ENCODE measurements at places on chromosomes 2 and 18.

DNA sequence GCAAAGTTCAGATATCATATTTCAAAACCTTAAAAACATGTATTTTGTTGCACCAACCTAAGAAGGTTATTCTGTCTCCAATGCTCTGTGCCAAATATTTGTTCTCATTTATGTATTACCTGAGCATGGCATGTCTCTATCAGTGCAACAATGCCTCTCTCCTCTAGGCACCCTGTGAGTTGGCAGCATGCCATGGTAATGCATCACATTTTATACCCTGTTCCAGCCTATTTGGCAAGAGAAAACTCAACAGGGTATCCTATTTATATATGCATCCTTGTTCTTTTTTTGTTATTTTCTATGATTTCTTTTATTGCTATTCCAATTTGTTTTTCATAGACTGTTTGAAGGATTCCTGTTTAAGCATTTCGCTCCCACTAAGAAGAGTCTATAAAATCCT, 126.3 kb upstream of the NRXN1 start:
- DNase-seq, result peak; percentile 46

GRCh38 chr2:164761737-164762460, 79.7 kb downstream of the COBLL1 start:
- DNase-seq, result no peak

- no peak for DNase-seq
Measured at GRCh38 chr2:102809291-102810189, 47.7 kb downstream of the TMEM182 start.

- no peak for DNase-seq
Measured at GRCh38 chr2:144324446-144325045, 195.4 kb downstream of the ZEB2 start.

DNA sequence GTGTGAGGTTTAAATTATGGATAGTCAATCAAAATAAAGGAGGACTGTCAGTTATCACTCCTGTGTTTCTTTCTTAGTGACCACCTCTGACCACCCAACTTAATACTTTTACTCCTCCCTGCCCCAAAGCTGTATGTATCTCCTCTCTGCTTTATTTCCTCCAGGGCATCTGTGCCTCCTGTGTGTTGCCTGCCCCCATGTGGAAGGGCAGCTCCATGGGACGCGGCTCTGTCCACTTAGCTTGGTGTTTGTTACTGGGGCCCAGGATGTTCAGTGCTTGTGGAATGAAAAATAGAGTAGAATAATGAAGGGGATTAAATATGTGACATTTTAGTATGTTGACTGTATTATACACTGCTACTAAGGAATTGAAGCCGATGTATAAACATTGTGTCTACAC, 9.8 kb downstream of the ACP1 start:
- DNase-seq, result no peak

DNA sequence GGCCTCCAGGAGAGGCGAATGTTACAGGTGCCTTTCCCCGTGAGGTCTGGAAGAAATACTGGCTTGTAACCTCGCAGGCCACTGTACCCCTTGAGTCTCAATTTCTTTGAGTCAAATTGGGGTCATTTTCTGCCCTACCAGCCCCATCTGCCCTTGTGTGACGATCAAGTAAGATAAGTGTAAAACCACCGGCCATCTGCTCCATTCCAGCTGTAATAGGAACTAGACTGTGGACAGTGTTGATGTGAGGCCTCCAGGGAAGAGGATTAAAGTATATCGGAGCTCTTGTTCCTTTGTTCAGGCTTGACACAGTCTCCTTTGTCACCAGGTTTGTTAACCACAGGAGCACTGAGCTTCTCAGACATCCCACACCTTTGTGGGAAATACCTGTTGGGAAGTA, 65.6 kb downstream of the MRPS9 start:
- DNase-seq, result no peak

GRCh38 chr2:25374827-25375226, 33.1 kb upstream of the DNMT3A start:
- no peak for DNase-seq

GRCh38 chr2:130370490-130370889, 14.6 kb downstream of the PTPN18 start:
- peak; percentile 13 for DNase-seq

DNA sequence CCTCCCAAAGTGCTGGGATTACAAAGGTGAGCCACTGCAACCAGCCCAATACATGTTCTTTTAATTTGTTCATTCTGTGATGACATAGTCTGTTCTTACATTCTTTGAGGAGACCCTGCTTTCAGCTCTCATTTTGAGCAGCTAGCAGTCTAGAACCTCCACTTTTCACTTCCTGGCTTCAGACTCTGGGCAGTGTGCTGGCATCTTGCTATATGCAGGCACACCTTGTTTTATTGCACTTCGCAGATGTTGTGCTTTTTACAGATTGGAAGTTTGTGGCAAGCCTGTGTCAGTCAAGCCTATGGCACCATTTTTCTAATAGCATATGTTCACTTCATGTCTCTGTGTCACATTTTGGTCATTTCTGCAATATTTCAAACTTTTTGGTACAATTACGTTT, 72.4 kb downstream of the PRKCE start:
- no peak for DNase-seq
